ENCODE measurements at places on chromosomes 11 and 22.

DNA sequence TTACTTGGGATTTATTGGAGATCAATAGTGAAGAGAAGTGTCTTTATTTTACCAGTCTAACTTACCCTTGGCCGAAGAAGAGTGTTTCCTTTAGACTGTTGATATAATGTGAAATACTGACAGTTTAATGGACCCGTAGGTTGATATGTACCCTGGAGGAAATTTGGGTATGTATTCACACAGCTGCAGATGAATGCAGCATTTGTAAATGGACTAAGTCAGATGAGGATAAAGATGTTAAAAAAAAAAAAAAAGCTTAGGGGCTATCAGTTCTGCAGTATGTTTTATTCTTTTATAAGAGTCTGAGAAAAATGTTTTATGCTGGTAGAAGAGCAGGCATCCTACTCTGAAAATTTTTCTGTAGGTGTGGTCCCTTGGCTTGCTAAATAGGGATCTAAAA, 2.7 kb downstream of the REXO2 start:
- no peak for DNase-seq

GRCh38 chr11:85960678-85961077, 105.5 kb downstream of the CCDC83 start:
- DNase-seq, result no peak

GRCh38 chr22:29093501-29094300, 20.9 kb downstream of the KREMEN1 start:
- no peak for DNase-seq

- DNase-seq, result no peak
Measured at GRCh38 chr22:48313175-48313830, 1514.4 kb downstream of the BRD1 start.

GRCh38 chr11:27868709-27869108, 168.5 kb upstream of the BDNF start:
- no peak for DNase-seq

GRCh38 chr11:59610289-59610688, 5.3 kb downstream of the OSBP start:
- no peak for DNase-seq

GRCh38 chr11:114110952-114111947, 51.7 kb downstream of the ZBTB16 start:
- no peak for DNase-seq

DNA sequence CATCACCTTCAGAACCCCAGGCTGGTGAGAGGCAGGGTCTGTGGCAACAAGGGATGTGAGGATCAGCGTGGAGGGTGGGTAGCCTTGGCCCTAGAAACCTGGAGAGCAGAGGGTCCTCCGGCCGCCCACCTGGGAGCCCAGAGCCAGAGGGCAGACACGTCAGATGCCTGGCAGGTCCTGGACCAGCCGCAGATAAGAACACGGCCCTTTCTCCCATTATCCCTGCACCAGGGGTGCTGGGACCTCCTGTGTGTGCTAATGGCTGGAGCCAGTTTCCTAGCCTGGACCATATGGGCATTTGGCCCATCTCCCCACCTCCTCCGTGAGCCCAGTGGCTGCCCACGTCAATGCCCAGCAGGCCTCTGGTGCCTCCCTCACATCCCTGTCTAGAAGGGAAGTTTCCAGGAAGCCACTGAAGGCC, 88.4 kb downstream of the MORC2 start:
- DNase-seq, result no peak

DNA sequence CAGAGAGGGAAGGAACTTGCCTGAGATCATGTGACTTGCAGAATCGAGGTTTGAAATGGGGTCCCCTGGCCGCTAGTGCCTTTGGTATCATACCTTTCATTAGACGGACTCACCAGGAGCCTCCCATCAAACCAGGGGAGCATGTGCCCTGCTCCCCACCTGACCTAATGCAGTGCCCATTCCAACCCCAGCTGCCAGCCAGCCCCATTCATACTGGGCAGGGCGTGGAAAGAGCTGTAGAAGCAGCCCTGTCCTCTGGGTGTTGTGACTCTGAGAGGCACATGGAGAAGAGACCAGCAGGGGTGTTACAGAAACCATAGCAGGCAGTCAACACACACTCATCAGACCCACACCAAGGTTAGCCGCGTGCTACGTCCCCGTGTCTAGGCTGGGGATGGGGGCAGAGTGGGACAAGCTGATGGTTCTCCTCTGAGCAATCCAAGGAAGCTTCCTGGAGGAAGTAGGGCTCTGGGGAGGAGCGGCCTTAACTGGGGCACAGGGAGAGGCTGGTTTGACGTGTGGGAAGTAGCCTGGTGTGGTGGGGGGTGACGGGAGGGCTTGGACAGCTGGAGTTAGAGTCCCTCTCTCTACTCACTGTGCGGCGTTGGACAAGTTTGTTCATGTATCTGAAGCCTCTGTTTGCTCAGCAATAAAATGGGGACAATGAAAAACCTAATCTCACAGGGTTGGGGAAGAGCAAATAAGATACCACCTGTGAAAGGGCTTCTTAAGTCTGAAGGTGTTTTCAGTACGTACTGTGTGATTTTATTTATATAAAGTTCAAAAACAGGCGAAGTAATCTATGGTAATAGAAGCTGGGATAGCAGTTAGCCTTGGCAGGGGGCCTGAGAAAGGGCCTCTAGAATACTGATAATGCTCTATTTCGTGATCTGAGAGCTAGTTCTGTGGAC, 14.0 kb downstream of the GRIK4 start:
- no peak for DNase-seq
